AG04450 (cell line): ENCODE measurements at places on chromosomes 7 and 10.

- no peak for DNase-seq
Measured at GRCh38 chr10:104548090-104548489, 93.0 kb upstream of the SORCS3 start.

- no peak for DNase-seq
Measured at GRCh38 chr10:32132357-32132946, 76.2 kb upstream of the KIF5B start.

- no peak for DNase-seq
Measured at GRCh38 chr7:129825209-129825970, 127.4 kb downstream of the UBE2H start.

GRCh38 chr10:38038107-38038931 is 27.8 kb downstream of the ZNF33A start:
- no peak for DNase-seq

- DNase-seq: no peak
Measured at GRCh38 chr7:27693794-27694193, 31.1 kb upstream of the HIBADH start.

GRCh38 chr7:136588216-136588615 is 280.2 kb upstream of the CHRM2 start:
- DNase-seq: no peak

- no peak for DNase-seq
Measured at GRCh38 chr7:150820148-150820547, 19.6 kb downstream of the TMEM176A start.

- DNase-seq: no peak
Measured at GRCh38 chr7:135855846-135856245, 107.2 kb upstream of the FAM180A start.

- DNase-seq: no peak
Measured at GRCh38 chr7:20438694-20439376, 108.1 kb downstream of the ITGB8 start.
